ENCODE measurements at places on chromosomes 16 and 17. TPM values are rescaled to one million over a fixed set of nuclear protein-coding genes. Genes with fewer than 3 reads are reported as not detected.

GRCh38 chr16:29963021-29963743 lies 1.3 kb downstream of the TMEM219 start:
- peaks cover 15% of the 10 kb centered on the region for H3K4me1 ChIP-seq
- H3K27me3 ChIP-seq, result no peaks in the 10 kb centered on the region
- H3K27ac ChIP-seq, result peak overlapping the region; percentile 94

GRCh38 chr16:6558126-6558525 lies 774.5 kb upstream of the RBFOX1 start:
- no peaks in the 10 kb centered on the region for H3K36me3 ChIP-seq
- H3K4me3 ChIP-seq, result no peak overlapping the region
- H3K27ac ChIP-seq, result no peak overlapping the region
- H3K4me1 ChIP-seq, result no peaks in the 10 kb centered on the region
- H3K27me3 ChIP-seq, result no peaks in the 10 kb centered on the region

- H3K4me3 ChIP-seq, result no peak overlapping the region
- H3K36me3 ChIP-seq, result peaks cover 8% of the 10 kb centered on the region
- no peak overlapping the region for H3K27ac ChIP-seq
- H3K4me1 ChIP-seq, result no peaks in the 10 kb centered on the region
- H3K27me3 ChIP-seq, result no peaks in the 10 kb centered on the region
These were observed 91.1 kb downstream of the NLK start for GRCh38 chr17:28133562-28133970.

DNA sequence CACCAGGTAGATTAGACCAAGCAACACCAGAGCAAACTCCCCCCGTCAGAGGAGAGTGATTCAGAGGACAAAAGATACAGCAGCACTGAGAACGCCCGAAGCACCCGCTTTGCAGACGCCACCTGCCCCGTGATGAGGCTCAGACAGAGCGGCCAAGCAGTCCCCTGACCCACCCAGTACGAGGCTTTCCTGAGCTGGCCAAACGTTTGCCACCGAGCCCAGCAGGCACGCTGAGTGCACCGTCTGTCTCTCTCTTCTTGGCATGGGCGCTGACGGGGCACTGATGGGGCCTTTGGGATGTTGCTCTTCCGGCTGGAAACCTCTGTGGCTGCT lies 19.4 kb upstream of the WDR45B start:
- H3K27ac ChIP-seq, result no peak overlapping the region
- no peaks in the 10 kb centered on the region for H3K4me1 ChIP-seq
- H3K4me3 ChIP-seq, result no peak overlapping the region
- H3K27me3 ChIP-seq, result no peaks in the 10 kb centered on the region
- no peaks in the 10 kb centered on the region for H3K36me3 ChIP-seq

DNA sequence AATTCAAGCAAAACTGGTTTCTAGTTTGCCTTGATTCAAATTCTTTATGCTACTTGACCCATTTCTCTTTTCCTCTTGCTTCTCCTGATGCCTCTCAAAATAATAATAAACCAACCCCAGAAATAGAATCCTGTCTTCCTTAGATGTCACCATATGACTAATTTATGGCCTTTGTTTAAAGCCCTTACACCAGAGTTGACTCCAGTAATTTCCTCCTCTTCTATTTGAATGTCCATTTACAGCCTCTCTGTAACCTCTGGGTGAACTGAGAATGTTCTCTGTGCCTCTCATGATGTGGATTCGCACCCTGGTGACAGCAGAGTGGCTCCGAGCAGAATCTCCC lies 31.5 kb downstream of the ZFHX3 start:
- no peak overlapping the region for H3K27ac ChIP-seq
- H3K36me3 ChIP-seq, result no peaks in the 10 kb centered on the region
- peaks cover 25% of the 10 kb centered on the region for H3K4me1 ChIP-seq

DNA sequence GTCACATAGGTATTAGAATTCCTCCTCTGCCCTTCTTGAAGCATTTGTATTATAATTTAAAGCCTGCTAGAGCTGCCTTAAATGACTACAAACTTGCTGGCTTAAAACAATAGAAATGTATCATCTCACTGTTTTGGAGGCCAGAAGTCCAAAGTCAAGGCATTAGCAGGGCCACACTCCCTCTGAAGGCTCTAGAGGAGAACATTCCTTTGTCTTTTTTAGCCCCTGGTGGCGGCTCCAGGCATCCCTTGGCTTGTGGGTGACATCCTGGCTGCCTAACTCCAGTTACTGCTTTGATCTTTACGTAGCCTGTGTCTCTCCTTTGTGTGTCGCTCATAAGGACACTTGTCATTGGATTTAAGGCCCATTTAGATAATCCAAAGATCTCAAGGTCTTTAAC lies 186.6 kb upstream of the SALL1 start:
- no peak overlapping the region for H3K27ac ChIP-seq
- no peak for DNase-seq
- H3K36me3 ChIP-seq, result no peaks in the 10 kb centered on the region
- no peaks in the 10 kb centered on the region for H3K4me1 ChIP-seq
- no peaks in the 10 kb centered on the region for H3K27me3 ChIP-seq

DNA sequence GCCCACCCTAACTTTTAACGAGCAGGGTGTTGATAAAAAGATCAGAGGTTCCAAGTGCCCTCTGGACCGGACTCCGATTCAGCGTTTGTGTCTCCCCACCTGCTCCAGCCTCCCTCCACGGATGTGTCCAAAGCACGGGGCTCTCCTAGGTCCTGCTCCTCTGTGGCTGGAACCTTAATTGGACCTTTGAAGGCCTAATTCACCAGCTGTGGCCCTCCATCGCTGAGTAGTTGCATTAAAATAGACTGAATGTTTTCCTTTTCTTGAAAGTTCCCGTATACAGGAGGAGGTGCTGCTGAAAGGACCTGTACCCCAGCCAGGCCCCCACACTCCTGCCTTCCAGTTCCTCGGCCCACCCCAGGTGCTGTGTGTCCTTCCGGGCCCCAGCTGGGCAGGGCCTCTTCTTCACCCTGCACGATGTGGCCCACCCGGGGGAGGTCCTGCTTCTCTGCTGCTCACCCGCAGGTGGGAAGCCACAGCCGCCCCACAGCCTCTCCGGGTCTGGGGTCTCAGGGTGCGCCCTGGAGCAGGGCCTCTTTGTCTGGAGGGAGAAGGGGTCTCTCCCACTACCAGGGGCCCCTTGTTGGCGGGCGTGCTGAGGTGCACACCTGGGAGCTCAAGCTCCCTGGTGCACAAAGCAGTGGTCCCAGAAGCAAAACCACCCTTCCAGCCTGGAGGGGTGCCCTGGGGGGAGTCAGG lies 1.3 kb upstream of the CACNA1H start:
- no peaks in the 10 kb centered on the region for H3K36me3 ChIP-seq
- peak overlapping the region; percentile 59 for H3K27ac ChIP-seq
- H3K4me3 ChIP-seq, result no peak overlapping the region
- peaks cover 33% of the 10 kb centered on the region for H3K4me1 ChIP-seq

- H3K4me1 ChIP-seq, result peaks cover 17% of the 10 kb centered on the region
- no peaks in the 10 kb centered on the region for H3K27me3 ChIP-seq
- DNase-seq, result no peak
- peak overlapping the region; percentile 44 for H3K27ac ChIP-seq
- peak overlapping the region; percentile 33 for H3K4me3 ChIP-seq
- no peaks in the 10 kb centered on the region for H3K36me3 ChIP-seq
These were observed 424 bp downstream of the YBX2 start for GRCh38 chr17:7293816-7294613.

DNA sequence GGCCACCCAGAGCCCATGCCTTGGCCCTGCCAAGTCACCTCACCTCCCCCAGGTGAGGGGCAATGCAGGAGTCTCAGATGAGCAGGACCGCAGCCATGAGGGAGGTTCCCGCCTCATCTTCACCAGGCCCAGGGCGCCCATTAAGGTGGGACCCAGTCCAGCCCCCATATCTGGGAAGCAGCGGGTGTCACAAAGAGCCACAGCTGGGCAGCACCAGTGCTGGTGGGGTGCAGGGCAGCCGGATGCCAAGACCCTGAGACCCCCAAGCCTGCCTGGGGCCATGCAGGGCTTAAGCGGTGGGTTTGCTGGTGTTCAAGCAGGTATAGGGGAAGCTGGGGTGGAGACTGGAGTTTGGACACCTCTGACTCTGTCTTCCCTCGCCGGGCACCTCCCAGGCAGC lies 237.8 kb upstream of the GSE1 start:
- H3K4me3 ChIP-seq, result no peak overlapping the region
- peaks cover 23% of the 10 kb centered on the region for H3K4me1 ChIP-seq
- no peak overlapping the region for H3K27ac ChIP-seq
- DNase-seq, result no peak

DNA sequence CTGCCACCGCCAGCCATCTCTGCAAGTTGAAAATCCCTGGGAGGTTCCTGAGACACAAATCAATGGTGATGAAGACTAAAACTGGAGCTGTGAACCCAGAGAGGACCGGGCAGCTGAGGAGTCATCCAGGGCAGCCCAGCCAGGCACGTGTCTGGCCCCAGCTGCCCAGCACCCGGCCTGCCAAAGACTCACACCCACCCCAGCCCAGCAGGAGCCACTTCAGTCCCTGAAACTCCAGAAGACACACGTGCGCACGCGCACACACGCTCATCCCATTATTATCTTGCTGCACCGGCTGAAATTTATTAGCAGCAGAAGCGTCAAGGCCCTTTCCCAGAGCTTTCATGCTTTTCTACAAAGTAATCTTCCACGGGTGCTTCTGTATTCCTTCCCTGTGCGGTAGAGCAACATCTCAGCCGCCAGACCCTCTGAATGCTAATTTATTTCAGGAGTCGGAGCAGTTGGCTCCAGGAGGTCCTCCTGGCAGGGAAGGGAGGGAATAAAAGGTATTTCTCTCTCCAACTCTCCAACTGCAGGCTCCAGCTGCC lies 59.8 kb upstream of the RBFOX3 start:
- no peaks in the 10 kb centered on the region for H3K4me1 ChIP-seq
- DNase-seq, result no peak
- H3K4me3 ChIP-seq, result no peak overlapping the region
- H3K36me3 ChIP-seq, result no peaks in the 10 kb centered on the region

DNA sequence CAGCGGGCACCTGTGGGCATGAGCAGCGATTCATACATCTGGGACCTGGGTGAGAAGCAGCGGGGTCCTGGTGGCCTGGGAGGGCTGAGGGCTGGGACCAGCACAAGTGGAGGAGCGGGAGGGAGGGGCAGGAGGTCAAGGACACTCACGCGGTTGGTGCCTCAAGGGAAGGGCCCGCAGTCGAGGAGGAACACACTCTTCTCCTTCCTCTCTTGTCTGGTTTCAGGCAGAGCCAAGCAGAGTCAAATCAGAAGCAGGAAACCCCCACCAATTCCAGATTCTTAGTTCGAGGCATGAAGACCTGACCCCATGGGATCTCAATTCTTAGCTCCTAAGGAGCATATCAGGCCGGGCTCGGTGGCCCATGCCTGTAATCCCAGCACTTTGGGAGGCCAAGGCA lies 15.7 kb downstream of the DNAI2 start:
- H3K27ac ChIP-seq, result no peak overlapping the region
- H3K4me3 ChIP-seq, result no peak overlapping the region
- no peaks in the 10 kb centered on the region for H3K36me3 ChIP-seq

DNA sequence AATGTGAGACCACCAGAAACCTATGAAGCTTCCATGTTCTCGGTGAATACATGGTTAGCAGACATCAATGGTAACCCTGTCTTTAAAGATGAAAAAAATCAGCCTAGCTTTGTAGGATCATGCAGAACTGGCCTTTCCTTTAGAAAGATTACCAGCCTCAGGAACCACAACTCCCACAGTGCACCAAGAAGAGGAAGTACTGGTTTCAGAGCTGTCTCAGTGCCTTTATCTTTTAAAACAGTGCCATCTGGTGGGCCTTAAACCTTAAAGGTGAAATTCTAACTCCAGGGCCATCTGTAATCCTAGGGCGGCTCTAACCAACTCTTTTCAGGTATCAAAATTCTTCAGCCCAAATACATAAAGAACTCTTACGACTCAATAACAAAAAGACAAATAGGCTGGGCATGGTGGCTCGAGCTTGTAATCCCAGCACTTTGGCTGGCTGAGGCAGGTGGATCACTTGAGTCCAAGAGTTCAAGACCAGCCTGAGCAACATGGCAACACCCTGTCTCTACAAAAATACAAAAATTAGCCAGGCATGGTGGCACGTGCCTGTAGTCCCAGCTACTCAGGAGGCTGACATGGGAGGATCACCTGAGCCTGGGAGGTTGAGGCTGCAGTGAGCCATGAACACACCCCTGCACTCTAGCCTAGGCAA lies 5.4 kb downstream of the ATPAF2 start:
- no peak overlapping the region for H3K27ac ChIP-seq
- H3K4me1 ChIP-seq, result peaks cover 7% of the 10 kb centered on the region
- no peak overlapping the region for H3K4me3 ChIP-seq
- no peaks in the 10 kb centered on the region for H3K27me3 ChIP-seq

DNA sequence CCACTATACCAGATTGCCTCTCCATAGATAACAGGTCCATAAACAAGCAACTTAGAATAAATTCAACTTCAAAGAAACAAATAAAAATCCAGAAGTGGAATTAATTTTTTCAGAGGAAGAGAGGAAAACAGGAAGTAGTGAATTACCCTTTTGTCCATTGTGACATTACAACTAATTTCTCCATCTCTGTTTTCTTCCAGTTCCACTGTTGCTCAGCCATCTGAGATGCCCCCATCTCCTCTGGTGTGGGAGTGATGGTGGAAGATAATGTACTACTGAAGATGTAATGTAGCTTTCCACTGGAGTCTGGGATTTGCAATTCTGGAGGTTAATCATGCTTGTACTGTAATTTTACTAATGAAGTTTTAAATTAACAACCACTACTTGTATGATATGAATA lies 124.6 kb upstream of the TMEM97 start:
- H3K36me3 ChIP-seq, result peaks cover 5% of the 10 kb centered on the region
- H3K4me1 ChIP-seq, result no peaks in the 10 kb centered on the region
- H3K4me3 ChIP-seq, result no peak overlapping the region
- DNase-seq, result no peak

DNA sequence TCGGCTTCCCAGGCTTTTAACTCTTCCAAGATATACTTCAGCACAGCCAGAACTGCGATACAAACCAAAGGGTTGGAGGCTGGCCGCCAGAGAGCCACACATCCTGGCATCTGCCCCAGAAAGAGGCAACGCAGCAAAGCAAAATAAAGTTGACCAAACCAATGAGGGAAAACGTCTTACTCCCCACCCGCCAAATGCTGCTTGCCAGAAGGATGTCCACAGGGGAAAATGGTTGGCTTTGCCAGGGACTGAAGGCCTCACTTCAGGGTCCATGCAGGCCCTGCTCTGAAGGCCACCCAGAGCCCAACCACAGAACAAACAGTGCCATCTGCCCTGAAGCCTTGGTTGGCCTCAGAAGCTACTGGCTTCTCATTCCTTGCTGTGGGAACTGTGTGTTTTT lies 15.0 kb downstream of the CACNG1 start:
- DNase-seq, result no peak
- H3K27ac ChIP-seq, result no peak overlapping the region
- no peaks in the 10 kb centered on the region for H3K27me3 ChIP-seq

DNA sequence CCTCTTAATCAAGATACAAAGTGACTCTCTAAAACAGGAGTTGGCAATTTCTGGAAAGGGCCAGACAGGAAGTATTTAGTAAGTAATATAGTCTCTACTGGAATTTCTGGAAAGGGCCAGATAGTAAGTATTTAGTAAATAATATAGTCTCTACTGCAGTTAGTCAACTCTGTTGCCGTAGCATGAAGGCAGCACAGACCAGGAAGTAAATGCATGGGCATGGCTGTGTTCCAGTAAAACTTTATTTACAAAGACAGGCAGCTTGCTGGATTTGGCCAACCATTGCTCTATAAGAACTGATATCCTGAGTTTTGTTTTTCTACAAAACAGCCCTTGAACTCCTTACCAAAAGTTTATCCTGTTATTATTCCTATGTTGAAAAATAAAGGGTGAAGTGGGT lies 16.9 kb downstream of the LDAF1 start:
- no peaks in the 10 kb centered on the region for H3K36me3 ChIP-seq
- H3K4me3 ChIP-seq, result no peak overlapping the region
- no peak overlapping the region for H3K27ac ChIP-seq
- DNase-seq, result no peak

GPR179 gene
- total RNA-seq, result 0.03 TPM

NT5C3B gene
- total RNA-seq, result 118 TPM

TRPV2 gene
- 34.9 TPM for total RNA-seq

PRSS33 gene
- total RNA-seq, result 0.59 TPM

Measured in Panc1 (cell line).